ENCODE measurements at places on chromosomes 16 and 17.

- DNase-seq = no peak
Measured at GRCh38 chr16:77402672-77403071, 32.2 kb downstream of the ADAMTS18 start.

DNA sequence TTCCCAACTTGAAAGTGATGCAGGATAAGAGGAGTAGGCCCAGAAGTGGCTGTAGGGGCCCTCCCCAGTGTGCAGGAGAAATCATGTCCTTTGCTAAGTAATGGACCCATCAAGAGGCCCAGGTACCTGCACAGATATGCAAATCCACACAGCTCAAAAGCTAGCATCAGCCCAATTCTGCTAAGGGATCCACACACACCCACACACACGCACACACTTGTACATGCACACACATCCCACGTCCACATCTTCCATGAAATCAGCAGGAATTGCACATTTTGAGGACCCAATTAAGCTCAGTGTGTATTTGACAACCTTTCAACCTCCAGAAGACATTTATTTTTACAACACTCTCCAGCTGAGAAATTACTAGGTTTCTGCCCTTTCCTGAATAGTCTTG, 184.8 kb downstream of the C16orf78 start:
- no peak for DNase-seq

GRCh38 chr17:42184713-42185620, at the start of gene HCRT:
Gene HCRT, minus strand, starts transcription at chr17:42185452. Its CDS starts 87 bp downstream, at chr17:42185365.
- DNase-seq = peak; percentile 47

DNA sequence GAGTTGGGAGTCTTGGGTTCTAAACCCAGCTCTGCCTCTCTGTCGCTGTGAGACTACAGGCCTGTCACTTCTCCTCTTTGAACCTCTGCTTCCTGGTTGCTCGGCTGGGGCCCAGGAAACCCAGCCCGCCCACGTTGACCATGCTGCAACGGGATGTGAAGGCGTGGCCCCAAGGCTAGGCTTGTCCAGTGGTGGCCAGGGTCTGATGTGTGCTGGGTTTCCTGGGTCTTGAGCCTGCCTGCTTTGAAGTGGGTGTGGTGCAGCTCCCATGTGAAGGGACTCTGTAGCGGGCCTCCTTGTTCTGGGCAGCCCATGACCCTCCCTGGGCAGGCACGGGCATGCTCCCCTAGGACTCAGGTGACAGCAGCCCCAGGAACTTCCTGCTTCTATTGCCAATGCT, 82.3 kb downstream of the SDR42E1 start:
- DNase-seq = no peak

DNA sequence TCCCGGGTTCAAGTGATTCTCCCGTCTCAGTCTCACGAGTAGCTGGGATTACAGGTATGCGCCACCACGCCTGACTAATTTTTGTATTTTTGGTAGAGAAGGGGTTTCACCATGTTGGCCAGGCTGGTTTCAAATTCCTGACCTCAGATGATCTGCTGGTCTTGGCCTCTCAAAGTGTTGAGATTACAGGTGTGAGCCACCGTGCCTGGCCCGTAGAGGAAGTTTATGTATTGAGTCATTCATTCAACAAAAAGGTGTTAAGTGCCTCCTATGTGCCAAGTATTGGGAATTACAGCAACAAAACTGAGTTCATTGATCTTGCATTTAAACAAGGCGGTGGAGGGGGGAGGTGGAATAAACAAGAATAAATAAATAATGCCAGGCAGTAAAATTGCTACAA, 10.2 kb upstream of the CNOT1 start:
- DNase-seq = no peak

DNA sequence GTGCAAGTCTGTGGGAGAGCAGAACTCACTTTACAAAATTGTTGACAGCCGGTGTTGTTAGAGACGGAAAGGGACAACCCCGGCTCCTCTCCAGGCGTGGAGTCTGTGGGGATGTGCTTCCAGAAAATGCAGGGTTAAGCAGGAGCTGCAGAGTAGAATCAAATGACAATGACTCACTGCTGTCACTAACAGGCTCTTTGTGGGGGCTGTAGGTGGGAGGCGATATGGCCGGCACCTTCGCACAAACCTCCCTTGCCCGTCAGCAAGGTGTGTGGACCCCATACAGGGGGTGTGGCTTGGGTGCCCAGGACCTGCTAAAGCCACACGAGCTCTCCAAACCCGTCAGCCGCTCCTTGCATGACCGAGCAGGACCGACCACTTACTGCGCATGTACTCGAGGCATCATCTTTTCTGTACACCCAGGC, 5.8 kb downstream of the PDK2 start:
- DNase-seq = no peak

- DNase-seq = no peak
Measured at GRCh38 chr17:64377769-64378282, 12.8 kb downstream of the PECAM1 start.

DNA sequence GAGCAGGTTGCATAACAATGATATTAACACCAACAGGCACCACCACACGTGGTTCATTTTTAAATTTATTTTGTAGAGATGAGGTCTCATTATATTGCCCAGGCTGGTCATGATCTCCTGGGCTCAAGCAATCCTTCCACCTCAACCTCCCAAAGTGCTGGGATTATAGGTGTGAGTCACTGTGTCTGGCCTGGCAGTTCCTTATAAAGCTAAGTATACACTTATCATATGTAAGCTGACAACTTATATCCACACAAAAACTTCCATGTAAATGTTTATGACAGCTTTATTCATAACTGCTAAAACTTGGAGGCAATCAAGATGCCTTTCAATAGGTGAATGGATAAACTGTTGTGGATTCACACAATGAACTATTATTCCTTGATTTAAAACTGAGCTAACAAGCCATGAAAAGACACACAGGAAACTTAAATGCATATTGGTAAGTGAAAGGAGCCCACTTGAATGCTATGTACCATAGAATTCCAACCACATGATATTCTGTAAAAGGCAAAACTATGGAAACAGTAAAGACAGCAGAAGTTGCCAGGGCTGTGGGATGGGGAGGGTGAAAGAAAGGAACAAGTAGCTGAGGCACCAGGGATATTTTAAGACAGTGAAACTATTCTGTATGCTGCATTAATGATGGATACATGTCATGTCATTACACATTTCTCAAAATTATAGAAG, 156.5 kb upstream of the KCNJ18 start:
- no peak for DNase-seq

- DNase-seq = no peak
Measured at GRCh38 chr16:30903596-30903995, 7.2 kb downstream of the CTF1 start.

- no peak for DNase-seq
Measured at GRCh38 chr17:1779571-1780131, 17.8 kb downstream of the SERPINF1 start.

DNA sequence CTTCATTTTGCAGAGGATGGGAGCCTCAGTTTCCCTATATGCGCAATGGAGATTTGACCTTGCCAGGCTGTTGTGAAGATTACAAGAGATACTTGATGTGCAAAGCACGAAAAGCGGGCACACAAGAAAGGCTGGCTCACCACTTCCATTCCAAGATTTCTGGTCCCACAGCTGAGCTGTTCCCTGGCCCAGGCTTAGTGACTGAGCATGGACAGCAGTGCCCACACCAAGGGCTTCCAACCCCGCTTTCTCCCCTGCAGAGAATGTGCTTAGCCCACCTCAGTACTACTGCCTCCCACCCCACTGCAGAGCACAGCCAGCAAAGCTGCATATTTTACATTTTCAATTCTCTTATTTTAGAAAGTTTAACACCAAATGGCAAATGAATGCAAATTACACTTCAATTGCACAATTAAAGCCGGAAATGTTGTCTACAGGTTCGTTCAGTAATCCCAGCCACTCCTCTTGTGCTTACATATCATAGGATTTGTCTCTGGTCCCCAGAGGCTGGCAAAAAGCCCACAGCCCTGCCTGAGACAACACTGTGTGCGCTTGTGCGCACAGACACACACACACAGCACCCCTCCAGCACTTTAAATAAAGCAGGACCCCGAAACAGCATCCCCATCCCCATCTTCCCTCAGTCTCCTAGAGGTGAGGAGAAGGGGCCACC, 51.8 kb downstream of the VAC14 start:
- no peak for DNase-seq

GRCh38 chr17:81509207-81509971, 3.2 kb downstream of the ACTG1 start:
- DNase-seq = no peak

DNA sequence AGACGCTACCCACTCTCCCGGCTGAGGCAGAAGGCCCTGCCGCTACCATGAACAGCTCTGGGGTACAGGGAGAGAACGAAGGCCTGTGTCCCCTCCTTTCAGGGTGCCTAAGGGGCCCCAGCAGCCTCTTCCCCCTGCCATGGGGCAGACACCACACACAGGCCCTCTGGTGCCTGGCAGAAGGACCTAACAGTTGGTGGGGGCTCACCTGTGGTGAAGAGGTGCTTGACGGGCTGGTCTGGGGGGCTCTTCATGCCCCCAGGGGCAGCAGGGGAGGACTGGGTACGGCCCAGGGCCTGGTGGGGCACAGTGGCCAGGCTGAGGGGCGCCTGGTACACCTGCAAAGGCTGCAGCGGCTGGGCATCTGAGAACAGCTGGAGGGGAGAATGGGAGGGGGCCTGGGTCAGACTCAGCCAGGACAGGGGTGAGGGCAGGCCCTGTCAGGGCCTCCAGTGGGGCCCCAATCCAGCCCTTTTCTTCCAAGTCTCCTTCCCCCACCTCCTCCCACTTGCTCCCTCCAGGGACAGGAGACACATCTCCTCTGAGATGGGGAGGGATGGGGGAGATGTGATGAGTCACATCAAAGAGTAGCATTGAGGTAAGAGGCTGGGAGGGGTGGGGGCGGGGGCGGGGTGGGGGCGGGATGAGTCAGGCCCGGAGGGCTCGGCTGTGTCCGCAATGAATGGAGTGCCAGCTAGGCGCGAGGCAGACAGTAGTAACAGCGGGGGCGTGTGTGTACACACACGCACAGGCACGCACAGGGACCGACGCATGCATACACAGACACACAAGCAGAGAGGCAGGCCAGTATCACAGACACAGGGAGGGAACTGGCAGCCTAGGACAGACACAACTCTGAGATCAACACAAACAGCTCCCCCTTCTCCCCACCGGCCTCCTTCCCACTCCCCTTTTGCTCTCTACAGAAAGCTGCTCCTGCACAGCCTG, 16.1 kb downstream of the G6PC3 start:
- no peak for DNase-seq

GRCh38 chr17:3647769-3648555, 11.4 kb downstream of the CTNS start:
- peak; percentile 68 for DNase-seq

DNA sequence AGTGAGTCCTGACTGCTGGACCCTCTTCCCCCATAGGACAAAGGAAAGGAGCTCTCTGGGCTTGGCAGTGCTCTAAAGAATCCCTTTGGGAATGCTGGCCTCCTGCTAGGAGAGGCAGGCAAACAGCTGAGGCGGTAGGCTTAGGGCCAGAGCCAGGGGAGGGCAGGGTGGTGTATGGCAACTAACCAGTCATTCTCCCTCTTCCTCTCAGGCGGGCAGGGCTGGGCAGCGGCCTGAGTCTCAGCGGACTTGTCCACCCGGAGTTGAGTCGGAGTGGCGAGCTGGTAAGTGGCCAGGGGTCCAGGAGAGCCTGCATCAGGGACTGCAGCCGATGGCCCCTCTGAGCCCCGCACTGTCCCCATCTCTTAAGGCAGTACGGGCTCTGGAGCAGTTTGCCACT, 4.4 kb downstream of the ACADVL start:
- DNase-seq = no peak

DNA sequence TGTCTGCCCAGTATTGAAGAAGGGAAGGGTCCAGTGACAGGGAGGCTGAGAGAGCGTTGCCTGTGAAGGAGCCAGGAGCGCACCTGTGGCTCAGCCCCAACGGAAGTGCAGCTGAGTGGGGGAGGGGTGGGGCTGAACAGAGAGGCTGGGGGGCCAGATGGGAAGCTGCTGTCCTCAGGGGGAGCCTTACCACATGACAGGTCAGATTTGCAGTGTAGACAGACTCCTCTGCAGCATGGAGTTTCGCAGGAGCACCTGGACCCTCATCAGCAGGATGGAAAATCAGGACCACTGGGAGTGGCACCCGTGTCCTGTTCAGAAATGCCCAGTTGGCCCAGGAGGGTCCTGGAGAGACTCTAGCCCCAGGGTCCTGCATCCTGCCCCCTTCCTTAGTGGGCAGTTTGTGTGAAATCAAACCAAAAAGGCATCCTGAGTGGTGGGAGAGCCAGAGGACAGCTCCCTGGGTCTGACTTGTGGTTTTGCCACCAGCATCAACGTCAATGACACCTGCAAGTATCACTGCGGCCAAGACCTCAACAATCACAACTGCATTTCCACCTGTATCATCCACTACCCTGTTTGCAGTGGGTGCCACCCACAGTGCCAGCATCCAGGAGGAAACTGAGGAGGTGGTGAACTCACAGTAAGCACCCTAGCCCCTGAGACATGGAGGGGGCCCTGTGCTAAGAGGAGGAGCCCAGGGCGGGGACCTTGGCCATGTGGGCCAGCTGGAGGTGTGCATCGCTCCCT, 7.8 kb downstream of the CD300A start:
- DNase-seq = no peak

DNA sequence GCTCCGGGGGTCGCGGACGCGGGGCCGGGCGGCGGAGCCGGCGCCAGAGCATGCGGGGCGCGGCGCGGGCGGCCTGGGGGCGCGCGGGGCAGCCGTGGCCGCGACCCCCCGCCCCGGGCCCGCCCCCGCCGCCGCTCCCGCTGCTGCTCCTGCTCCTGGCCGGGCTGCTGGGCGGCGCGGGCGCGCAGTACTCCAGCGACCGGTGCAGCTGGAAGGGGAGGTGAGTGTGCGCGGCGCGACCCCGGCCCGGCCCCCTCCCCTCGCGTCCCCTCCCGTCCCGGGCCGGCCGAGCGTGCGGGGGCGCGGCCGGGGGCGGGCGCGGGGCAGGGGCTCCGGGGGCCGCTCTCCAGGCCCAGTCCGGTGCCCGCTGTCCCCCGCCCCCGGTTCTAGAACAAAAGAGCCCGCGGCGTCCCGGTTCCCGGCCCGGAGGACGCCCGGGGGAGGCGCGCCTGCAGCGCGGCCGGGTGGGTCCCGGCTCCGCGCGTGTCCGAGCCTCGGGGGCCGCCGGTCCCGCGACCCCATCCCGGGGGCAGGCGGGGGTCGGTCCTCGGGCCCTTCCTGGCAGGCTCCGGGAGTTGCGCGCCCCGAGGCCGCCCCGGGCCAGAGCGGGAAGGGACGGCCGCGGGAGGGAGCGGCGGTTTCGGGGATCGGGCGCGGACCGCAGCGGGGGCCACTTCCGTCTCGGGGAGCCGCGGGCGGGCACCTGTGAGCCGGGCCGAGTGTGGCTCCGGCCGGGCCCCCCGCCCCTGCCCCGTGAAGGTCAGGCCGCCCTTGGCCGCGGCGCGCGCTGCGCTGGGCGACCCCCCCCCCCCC, 563 bp downstream of the METRNL start:
- DNase-seq = no peak

DNA sequence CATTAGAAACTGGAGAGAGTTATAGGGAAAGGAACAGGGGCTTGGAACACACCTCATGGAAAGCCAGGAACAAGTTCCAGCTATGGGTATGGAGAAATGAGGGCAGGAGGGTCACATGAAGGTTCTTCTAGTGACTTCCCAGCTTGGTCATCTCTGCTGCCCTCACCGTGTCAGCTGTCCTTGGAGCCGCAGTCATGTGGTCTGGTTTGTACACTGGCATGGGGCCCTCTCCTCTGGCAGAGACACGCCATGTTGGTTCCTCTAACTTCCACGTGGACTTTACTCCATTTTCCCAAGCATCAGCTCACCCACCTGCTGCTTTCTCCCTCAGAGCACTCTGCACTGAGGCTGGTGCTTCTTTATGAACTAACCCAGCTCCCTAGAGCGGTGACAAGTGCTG, 26.3 kb downstream of the MPG start:
- no peak for DNase-seq

Data from NCI-H1436 (cell line).